ENCODE measurements at places on chromosomes 2 and 18.

GRCh38 chr2:161416708-161417437 lies 776 bp downstream of the TBR1 start:
- no peak for DNase-seq

DNA sequence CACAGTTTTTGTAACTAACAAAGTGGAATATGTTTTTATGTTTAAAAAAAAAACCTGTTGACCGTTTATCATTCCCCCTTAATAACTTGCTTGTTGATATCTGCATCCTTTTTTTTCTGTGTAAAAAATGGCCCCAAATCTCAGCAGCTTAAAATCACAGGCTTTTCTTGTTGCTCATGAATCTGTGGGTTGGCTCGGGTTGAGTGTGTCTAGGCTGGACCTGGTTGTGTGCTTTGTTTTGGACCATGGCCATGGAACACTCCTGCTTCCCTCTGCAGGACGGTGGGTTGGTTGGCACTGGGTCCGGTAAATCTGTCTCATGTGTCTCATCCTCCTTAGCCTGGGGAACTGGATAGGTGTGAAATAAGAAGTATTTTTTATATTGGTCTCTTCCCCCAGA lies 139.0 kb upstream of the LINC00305 start:
- no peak for DNase-seq

DNA sequence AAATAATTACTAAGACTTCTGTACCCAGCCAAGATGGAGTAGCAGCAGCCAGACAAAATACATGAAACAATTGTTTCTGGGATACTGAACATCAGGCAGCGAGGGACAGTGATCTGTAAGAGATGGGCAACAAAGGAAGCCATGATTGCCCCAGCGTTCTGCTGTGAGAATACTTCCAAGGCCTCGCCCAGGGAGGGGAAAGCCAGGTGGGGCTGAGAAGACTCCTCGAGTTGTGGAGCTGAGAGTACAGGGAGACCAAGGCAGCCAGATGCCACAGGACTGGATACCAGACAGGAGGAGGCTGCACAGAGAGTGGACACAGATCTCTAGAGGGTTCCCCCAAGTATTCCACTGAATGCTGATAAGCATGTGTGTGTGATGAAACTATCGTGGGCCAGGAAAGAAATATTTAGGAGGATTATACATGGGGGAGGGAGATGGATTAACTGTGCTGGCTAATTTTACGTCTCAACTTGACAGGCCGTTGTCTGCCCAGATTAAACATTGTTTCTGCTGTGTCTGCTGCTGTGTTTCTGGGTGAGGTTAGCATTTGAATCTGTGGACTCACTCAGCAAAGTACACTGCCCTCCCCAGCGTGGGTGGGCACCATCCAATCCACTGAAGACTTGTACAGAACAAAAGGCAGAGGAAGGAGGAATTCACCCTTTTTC lies 10.2 kb upstream of the LIMS2 start:
- no peak for DNase-seq

DNA sequence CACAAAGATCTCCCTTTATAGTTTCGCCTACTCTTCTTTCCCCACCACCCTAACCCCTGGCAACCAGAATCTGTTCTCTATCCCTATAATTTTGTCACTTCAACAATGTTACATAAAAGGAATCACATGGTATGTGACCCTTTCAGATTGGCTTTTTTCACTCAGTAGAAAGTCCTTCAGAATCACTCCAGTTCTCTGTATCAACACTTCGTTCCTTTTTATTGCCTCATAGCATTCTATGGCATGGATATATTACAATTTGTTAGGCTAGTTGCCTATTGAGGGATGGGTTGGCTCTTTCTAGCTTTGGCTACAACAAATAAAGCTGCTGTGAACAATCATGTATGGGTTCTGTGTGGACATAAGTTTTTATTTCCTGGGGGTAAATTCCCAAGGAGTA lies 163.1 kb downstream of the RPIA start:
- DNase-seq, result no peak

- DNase-seq, result no peak
Measured at GRCh38 chr18:31079973-31080372, 22.2 kb downstream of the DSC2 start.

- no peak for DNase-seq
Measured at GRCh38 chr18:34976123-34976522, 65.1 kb upstream of the MAPRE2 start.

GRCh38 chr2:88452565-88452905 lies at the start of gene FOXI3:
Gene FOXI3 (minus strand): TSS chr2:88452693. CDS start chr2:88452535, 158 bp downstream.
- DNase-seq, result no peak

Measured in AG09309 (cell line).